ENCODE measurements at places on chromosomes 7 and 10. TPM values are rescaled to one million over a fixed set of nuclear protein-coding genes. Genes with fewer than 3 reads are reported as not detected.

GRCh38 chr7:69193061-69193460, 405.2 kb upstream of the AUTS2 start:
- no peak for DNase-seq
- H3K27me3 ChIP-seq: no peaks in the 10 kb centered on the region
- no peaks in the 10 kb centered on the region for H3K4me1 ChIP-seq
- H3K27ac ChIP-seq: no peak overlapping the region

- no peaks in the 10 kb centered on the region for H3K4me1 ChIP-seq
- H3K4me3 ChIP-seq: no peak overlapping the region
- peaks cover 4% of the 10 kb centered on the region for H3K27me3 ChIP-seq
- no peak overlapping the region for H3K27ac ChIP-seq
- no peaks in the 10 kb centered on the region for H3K36me3 ChIP-seq
Measured at GRCh38 chr10:42971251-42971599, 105.6 kb upstream of the RET start.

GRCh38 chr7:114644455-114644854, 229.8 kb downstream of the FOXP2 start:
- H3K27ac ChIP-seq: no peak overlapping the region
- H3K4me3 ChIP-seq: no peak overlapping the region
- no peaks in the 10 kb centered on the region for H3K36me3 ChIP-seq
- DNase-seq: no peak
- no peaks in the 10 kb centered on the region for H3K4me1 ChIP-seq

DNA sequence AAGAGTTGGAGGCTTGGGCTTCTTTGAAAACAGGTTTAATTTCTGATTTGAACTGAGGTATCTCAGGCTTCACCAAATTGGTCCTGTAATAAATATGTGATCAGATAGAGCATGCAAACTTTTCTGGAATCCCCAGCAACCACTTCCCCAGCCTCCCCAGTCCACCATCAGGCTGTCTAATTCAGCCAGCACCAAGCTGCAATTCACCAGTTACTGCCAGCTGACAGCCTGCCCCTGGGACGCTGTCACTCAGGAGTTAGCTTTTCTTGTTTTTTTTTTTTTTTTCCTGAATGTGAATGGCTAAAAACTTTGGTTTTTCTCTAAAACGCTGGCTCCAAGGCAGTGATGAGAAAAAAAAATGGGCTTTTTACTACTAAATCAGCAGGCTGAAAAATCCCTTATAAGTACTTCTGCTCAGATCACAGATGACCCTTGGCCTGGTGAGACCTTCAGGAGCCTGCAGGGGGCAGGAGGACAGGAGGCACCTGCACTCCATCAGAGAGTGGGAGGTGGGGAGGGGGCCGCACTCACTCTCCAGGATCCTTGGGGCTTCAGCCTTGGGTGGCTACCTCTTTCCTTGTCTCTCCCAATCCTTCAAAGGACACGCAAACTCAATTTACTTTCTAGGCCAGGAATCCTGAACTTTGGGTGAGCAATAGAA, 349.4 kb downstream of the GATA3 start:
- H3K36me3 ChIP-seq: peaks cover 5% of the 10 kb centered on the region
- peaks cover 82% of the 10 kb centered on the region for H3K4me1 ChIP-seq
- peak overlapping the region; percentile 72 for H3K4me3 ChIP-seq
- H3K27ac ChIP-seq: peak overlapping the region; percentile 89
- DNase-seq: no peak

- no peak overlapping the region for H3K4me3 ChIP-seq
- H3K4me1 ChIP-seq: no peaks in the 10 kb centered on the region
- H3K36me3 ChIP-seq: no peaks in the 10 kb centered on the region
- H3K27ac ChIP-seq: no peak overlapping the region
- H3K27me3 ChIP-seq: no peaks in the 10 kb centered on the region
Measured at GRCh38 chr10:126181626-126182025, 206.7 kb downstream of the ADAM12 start.

DNA sequence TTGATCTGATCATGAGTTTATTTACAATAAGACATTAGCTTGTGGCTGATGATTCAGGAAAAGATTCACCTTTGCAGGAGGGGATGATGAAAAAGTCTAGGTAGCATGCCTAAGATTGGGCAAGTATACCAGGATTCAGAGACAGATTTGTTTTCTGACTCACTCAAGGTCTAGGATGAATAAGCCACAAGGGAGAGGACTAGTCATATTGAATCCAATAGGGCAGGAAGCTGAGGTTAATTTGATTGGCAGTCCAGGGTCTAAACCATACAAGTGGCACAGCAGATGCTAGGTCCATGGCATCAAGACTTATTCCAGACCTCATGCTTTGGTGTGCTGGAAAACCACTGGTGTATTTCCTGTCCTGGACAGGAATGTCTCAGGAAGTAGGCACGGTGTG, 1133.4 kb downstream of the XPNPEP1 start:
- H3K27ac ChIP-seq: no peak overlapping the region
- H3K27me3 ChIP-seq: no peaks in the 10 kb centered on the region
- no peaks in the 10 kb centered on the region for H3K4me1 ChIP-seq
- H3K4me3 ChIP-seq: no peak overlapping the region

DNA sequence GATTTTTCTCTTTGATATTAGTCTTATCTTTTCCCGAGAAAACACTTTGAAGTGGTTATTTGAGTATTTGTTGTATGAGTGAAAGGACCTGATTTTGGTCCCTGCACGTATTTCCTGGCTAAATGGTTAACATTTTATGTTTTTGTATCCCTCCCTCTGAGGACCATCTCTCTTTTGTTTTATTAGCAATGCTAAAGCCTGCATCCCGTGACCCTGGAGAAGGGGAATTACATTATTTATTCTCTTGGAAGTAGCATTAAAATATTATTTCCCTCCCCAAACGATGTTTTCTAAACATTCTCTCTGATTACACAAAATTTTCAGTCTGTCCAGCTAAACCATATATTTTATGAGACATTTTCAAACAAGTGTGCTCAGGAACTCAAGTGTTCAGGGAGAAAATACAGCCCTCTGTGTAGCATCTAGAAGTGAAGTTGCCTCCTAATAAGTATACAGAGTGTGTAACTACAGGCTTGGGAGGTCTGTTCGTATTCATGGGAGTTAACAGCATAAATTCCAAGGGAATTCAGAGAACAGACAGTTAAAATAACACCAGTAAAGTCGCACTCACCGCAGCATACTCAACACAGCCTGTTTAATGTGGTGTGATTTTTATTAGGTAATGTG, 163.8 kb upstream of the NPVF start:
- H3K4me1 ChIP-seq: no peaks in the 10 kb centered on the region
- H3K27ac ChIP-seq: no peak overlapping the region
- no peak for DNase-seq
- no peaks in the 10 kb centered on the region for H3K36me3 ChIP-seq

- no peak for DNase-seq
- H3K4me1 ChIP-seq: no peaks in the 10 kb centered on the region
- no peak overlapping the region for H3K4me3 ChIP-seq
- H3K27ac ChIP-seq: no peak overlapping the region
Measured at GRCh38 chr10:120069700-120070099, 177.2 kb downstream of the SEC23IP start.

GRCh38 chr7:156139112-156139511, 326.8 kb upstream of the SHH start:
- no peaks in the 10 kb centered on the region for H3K36me3 ChIP-seq
- H3K27ac ChIP-seq: no peak overlapping the region
- no peak for DNase-seq

DNA sequence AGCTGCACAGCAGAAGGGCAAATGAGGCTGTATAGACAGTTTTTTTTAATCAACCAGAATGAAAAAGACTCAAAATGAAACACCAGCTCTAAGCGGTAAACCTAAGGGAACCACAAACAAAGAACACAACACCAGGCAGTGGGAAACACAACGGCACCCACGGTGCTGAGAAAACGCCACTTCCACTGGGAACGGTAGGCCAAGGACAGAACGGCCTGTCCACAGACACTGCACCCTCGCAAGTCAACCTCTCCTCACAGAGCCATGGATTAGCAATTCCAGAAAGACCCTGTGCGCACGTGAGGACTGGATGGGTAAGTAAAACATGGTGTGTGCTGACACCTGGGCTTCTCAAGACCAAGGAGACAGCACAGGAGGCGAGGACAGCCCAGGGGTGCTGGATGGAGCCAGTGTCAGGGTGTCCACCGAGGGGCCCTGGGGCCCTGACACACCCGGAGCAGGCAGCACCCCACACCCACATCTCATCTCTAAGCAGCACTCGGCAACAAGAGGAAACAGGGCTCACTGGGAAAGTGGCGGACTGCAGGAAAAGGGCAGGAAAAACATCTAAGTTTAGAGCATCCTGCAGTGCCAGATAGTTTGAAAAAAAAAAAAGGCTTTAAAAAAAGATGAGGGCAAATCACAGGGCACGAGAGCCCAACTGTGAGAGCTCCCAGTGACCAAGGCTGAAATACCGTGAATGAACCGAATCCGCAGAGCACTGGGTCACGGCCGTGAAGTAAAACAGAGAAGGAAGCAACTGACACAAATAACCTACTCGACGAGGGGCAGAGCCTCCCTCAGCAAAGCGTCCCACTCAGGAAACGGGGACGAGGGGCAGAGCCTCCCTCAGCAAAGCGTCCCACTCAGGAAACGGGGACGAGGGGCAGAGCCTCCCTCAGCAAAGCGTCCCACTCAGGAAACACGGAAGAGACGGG, 120.2 kb downstream of the MAD1L1 start:
- DNase-seq: no peak
- peaks cover 7% of the 10 kb centered on the region for H3K36me3 ChIP-seq
- H3K27ac ChIP-seq: no peak overlapping the region
- no peaks in the 10 kb centered on the region for H3K27me3 ChIP-seq
- peaks cover 35% of the 10 kb centered on the region for H3K4me1 ChIP-seq
- H3K4me3 ChIP-seq: no peak overlapping the region

- no peak for DNase-seq
- no peak overlapping the region for H3K27ac ChIP-seq
- H3K36me3 ChIP-seq: peaks cover 21% of the 10 kb centered on the region
- peaks cover 12% of the 10 kb centered on the region for H3K4me1 ChIP-seq
Measured at GRCh38 chr10:59852670-59853069, 53.7 kb downstream of the CCDC6 start.

GRCh38 chr7:11171569-11172192, 198.0 kb downstream of the PHF14 start:
- H3K27ac ChIP-seq: no peak overlapping the region
- DNase-seq: no peak
- H3K4me1 ChIP-seq: no peaks in the 10 kb centered on the region
- H3K36me3 ChIP-seq: no peaks in the 10 kb centered on the region
- no peak overlapping the region for H3K4me3 ChIP-seq
- H3K27me3 ChIP-seq: no peaks in the 10 kb centered on the region

- H3K36me3 ChIP-seq: peaks cover 2% of the 10 kb centered on the region
- no peak for DNase-seq
- H3K4me3 ChIP-seq: no peak overlapping the region
- no peaks in the 10 kb centered on the region for H3K27me3 ChIP-seq
- no peak overlapping the region for H3K27ac ChIP-seq
- peaks cover 9% of the 10 kb centered on the region for H3K4me1 ChIP-seq
Measured at GRCh38 chr10:72794260-72794659, 99.3 kb upstream of the OIT3 start.

GRCh38 chr7:129468547-129468946, 33.8 kb upstream of the SMKR1 start:
- peaks cover 11% of the 10 kb centered on the region for H3K36me3 ChIP-seq
- no peak for DNase-seq
- H3K4me1 ChIP-seq: peaks cover 5% of the 10 kb centered on the region
- no peak overlapping the region for H3K4me3 ChIP-seq
- H3K27ac ChIP-seq: no peak overlapping the region

GRCh38 chr10:12639996-12640944, 290.9 kb downstream of the CAMK1D start:
- no peak overlapping the region for H3K4me3 ChIP-seq
- H3K4me1 ChIP-seq: peaks cover 54% of the 10 kb centered on the region
- H3K27me3 ChIP-seq: no peaks in the 10 kb centered on the region
- H3K27ac ChIP-seq: peak overlapping the region; percentile 14
- no peaks in the 10 kb centered on the region for H3K36me3 ChIP-seq
- no peak for DNase-seq

DNA sequence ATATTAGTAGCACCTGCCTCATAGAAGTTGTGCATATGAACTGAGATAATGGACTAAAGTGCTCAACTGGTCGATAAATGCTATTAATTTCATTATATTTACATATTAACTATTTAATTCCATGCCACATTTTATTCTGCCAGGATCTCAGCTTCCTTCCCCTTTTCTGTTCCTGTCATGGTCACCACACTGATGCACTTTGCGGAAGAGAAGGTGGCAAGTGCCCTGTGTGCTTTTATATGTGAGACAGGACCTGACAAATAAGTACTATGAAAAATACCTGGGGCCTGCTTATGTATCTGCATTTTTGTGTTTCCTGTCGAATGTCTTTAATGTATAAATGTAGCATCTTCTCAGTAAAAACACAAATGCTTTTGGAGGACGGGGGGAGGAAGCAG, 12.2 kb downstream of the ATP6V0E2 start:
- H3K27me3 ChIP-seq: no peaks in the 10 kb centered on the region
- H3K4me3 ChIP-seq: no peak overlapping the region
- no peak overlapping the region for H3K27ac ChIP-seq

GRCh38 chr10:47381427-47382379, 2.4 kb downstream of the ZNF488 start:
- DNase-seq: no peak
- H3K27me3 ChIP-seq: peaks cover 67% of the 10 kb centered on the region
- no peaks in the 10 kb centered on the region for H3K36me3 ChIP-seq
- no peak overlapping the region for H3K27ac ChIP-seq
- peaks cover 25% of the 10 kb centered on the region for H3K4me1 ChIP-seq

DNA sequence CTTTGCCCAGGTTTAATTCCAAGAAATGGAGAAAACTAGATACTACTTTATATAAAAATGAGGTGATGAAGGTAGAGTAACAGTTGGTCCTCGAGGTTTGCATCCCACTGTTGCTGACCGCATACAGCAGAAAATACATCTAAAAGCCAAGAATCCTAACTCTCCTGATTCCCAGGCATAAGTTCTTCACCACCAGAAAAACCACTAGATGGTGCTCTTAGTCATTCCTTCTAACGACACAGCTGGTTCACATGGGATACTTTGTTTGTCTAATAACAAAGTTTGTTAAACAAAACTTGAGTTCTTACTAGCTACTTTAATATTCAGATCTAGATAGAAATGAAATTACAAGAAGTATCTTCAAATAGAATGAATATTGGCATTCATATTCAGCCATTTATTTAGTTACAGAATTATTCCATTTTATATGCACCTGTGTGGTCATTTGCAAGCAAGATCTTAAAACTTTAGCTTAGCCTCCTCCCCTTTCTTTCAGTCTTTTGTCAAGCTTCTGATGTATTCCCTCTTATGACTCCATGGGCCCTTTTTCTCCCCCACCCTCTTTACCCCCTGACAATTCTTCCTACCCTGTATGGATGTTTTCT, 54.1 kb upstream of the CYP26C1 start:
- DNase-seq: no peak
- H3K4me3 ChIP-seq: no peak overlapping the region
- no peaks in the 10 kb centered on the region for H3K4me1 ChIP-seq
- H3K27me3 ChIP-seq: no peaks in the 10 kb centered on the region
- no peaks in the 10 kb centered on the region for H3K36me3 ChIP-seq

TRIL gene
- total RNA-seq: not detected

LRRC18 gene
- not detected for total RNA-seq

MSANTD7 gene
- 18.3 TPM for total RNA-seq

ALOX5 gene
- total RNA-seq: 6.7 TPM

R3HCC1L gene
- total RNA-seq: 18.7 TPM

UBN2 gene
- total RNA-seq: 9.5 TPM

PTF1A gene
- not detected for total RNA-seq

PLA2G12B gene
- not detected for total RNA-seq

CFAP70 gene
- total RNA-seq: 0.75 TPM

CC2D2B gene
- total RNA-seq: not detected

ZNF212 gene
- total RNA-seq: 11.1 TPM

SLC26A5 gene
- not detected for total RNA-seq

PIK3AP1 gene
- total RNA-seq: 1.1 TPM

NACAD gene
- not detected for total RNA-seq
